WTC11 (cell line): ENCODE measurements at places on chromosomes 5 and 9. TPM values are rescaled to one million over a fixed set of nuclear protein-coding genes. Genes with fewer than 3 reads are reported as not detected.

GRCh38 chr9:95876138-95876444 lies 600 bp downstream of the ERCC6L2 start:
- DNase-seq = no peak

- no peak for DNase-seq
Measured at GRCh38 chr9:70607926-70608325, 193.5 kb upstream of the KLF9 start.

DNA sequence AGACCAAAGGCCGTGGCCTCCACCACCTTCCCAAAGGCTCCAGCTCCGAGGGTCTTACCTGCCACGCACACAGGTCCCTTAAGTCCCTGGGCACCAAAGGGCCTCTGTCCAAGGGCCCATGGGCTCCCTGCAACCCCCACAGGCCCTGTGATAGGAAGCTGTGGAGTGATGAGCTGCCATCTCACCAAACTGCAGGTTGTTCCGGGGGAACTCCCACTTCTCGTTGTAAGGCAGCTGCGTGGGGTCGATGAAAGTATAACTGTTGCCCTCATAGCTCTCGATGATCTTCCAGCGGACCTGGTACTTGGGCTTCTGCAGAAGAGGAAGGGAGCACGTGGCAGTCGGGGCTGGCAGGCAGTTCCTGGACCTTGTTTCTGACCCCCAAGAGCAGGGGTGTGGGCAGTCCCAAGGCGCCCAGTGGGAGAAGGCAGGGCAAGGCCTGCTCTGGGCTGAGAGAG lies 24.8 kb downstream of the CSF1R start:
- DNase-seq = no peak

- DNase-seq = peak; percentile 78
Measured at GRCh38 chr9:94084314-94084713, at the start of gene PTPDC1. PTPDC1 (plus strand) TSS chr9:94084464; CDS start chr9:94084531, 67 bp downstream.

SHC3 gene
- total RNA-seq = 4.2 to 5.1 TPM (median 4.9 TPM) in 3 replicates

DNA sequence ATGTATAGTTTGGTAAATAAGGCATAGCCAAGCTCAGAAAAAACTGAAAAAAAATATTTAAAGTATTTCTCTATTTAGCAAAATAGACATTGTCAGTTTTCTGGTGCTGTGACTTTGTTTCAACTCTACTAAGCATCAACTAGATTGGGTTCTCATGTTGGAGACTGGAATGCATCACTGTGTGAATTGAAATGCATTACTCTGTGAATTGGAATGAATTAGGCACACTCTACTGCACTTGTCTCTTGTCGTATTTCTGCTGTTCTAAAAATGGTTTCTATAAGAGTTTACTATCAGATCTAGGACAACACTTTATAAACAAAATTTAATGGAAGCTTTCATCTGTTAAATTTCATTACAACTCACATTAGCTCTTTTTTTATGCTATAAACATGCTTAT lies 1772.2 kb downstream of the MAT2B start:
- DNase-seq = no peak

DNA sequence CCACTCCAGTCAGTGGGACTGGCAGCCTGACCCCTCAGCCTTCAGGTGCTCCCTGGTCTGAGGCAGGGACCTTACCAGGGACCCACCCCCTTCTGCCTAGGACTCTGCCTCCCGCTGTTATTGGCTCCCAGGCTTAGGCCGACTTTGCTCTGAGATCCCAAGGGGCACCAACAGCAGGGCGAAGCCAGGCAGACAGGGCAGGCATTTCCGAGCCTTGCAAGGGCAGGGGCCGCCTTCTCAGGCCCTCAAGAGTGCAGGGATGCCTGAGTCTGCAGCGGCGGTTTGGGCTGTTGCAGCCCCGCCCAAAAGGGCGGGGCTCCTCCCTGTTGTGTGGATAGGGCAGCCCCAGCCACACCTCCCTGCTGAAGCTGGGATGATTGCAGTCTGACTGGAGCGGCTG lies 644.6 kb downstream of the PRR16 start:
- DNase-seq = peak; percentile 77

DNA sequence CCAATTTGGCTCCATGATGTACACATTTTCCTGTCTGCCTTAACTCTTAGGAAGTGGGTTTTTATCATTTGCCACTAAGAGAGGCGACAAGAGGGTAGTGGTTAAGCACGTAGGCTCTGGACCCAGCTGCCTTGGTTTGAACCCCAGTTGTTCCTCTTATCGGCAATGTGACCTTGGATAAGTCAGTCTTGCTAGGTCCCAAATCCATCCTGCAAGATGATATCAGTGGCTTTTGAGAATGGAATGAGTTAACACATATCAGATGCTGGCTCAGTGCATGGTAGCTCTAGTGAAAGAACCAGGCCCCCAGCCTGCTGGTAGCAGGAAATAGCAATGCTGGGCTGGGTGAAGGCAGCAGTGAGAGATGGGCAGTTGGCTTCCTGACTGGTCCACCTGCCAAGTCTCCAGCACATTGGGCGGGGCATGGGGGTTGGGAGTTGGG lies 72.5 kb downstream of the STK10 start:
- DNase-seq = no peak

MPDZ gene
- 38.1 to 39.3 TPM (median 38.5 TPM) in 3 replicates for total RNA-seq

DNA sequence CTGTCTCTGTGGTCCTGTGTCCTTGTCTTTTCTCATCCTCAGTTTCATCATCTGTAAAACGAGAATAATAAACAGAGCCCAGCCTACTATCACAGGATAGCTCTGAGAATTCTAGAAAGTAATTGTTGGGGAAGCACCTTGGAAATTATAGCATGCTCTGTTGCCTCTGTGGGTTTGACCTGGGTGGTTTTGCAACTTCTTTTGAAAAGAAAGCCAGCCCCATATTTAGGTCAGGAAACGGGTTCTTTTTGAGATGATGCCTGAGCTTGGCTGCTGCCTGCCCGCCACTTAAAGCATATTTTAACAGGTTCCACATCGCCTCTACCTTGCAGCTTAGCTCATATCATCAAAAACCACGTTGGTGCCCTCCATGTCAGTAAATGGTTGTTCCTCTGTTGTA lies 111.1 kb downstream of the TLR4 start:
- no peak for DNase-seq

DNA sequence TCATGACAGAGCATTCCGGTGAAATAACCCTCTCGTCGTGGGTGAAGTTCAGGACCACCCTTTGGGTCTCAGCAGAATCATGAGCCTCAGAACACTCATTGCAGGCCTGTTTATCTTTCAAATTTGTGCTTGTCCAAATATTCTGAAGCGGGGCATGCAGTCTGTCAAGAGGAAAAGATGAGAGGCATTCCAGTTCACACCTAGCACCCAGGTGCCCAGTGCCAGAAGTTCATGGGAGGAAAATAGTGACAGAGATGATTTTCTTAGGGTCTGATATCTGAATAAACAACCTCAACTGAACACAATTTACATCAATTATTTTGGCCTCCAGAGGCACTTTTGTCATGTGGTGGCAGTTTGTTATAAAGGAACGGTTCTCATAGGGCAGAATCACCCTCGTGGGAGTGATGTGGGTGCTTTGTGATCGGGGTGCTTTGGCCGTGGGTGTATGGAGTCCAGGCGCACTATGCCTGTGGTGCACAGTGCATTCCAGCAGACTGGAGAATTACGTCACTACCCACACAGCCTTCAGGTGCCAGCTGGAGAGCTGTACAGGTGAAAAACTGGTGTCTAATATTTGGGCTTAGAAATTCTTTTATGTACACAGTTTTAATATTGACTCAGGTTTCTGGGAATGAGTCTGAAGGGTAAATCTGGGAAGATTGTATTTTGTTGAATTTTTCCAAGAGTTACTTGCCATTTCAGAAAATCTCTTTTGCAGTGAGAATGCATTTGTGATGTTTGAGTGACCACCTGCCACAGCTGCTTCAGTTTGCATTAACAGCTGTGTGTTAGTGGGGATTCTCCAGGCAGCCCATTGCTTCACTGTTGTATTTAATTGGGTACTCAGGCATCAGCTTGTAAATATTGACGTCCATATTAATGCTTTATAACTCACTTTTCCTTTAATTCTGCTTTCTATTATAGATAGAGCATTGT lies 289.3 kb downstream of the FANCC start:
- DNase-seq = no peak

LRRTM2 gene
- not detected in 3 replicates for total RNA-seq

DNA sequence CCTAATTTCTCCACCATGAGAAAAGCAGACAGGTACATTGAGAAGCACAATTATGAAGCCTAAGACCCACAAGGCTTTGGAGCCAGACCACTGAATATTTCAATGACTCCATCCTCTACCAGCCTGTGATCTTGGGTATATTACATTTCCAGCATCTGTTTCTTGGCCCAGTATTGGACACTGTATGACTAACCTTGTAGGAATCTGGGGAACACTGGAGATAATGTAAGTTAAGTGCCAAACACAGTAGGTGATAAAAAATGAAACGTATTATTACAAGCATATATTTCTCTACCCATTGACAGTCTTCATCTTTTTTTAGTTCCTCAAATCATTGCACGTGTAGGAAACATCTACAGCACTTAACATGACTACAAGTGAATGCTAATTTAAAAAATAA lies 28.6 kb upstream of the FEM1C start:
- no peak for DNase-seq

UNC5A gene
- 7.9 to 10.2 TPM (median 9.4 TPM) in 3 replicates for total RNA-seq

PDCD1LG2 gene
- total RNA-seq = not detected in 3 replicates
